ENCODE measurements at places on chromosomes 7 and 10.

DNA sequence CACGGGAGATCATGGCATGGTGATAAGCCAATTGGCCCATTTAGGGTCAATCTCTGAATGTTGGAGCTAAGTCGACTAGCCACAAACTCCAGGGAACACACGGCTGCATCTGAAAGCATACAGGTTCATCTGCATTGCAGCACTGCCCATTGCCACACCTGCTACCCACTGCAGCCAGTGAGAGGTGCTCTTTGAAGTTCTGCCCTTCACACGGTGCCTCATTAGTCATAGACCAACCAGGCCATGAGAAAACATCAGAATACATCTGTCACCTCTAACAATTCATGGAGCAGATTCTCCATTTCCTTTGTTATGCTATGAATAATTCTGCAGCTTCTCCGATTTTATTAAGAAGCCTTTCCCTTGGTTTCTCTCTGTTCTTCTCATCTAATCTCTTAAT is 65.7 kb upstream of the FAM204A start:
- no peak for DNase-seq

DNA sequence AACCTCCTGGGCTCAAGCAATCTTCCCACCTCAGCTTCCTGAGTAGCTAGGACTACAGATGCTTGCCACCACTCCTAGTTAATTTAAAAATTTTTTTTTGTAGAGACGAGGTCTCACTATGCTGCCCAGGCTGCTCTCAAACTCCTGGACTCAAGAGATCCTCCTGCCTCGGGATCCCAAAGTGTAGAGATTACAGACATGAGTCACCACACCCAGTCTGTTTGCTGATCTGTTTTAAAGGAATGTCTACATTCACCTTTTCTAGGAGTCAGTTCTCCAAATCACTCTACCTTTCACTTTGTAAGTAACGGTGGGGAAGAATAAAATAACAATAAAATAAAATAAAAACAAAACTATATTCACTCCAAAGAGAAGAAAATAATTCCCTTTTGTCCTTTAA is 86.6 kb upstream of the AGBL3 start:
- no peak for DNase-seq

DNA sequence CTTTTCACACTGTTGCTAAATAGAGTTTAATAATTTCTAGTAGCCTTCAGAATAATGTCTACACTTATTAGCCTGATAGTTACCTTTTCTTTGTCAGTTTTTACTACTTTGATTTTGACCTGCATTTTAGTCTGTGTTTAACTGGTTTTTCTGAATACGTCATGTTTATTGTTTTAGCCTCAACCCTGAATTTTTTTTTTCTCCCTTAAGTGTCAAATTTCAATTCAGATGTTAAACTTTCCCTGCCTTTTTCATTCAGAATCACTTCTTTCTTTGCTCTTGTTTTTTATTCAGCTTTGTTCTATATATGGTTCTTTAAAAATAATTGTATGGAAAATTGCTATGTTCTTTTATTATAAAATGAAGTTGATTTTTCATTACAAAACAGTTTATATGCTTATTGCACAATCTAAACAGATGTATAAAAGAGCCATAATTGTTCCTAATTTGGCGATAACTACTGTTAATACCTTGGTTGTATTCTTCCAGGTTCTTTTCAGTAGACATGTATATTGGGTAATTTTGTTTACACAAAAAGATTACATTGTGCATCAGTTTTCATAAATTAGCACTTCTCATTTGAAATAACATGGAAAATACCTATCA is 159.7 kb downstream of the ADK start:
- DNase-seq, result no peak

DNA sequence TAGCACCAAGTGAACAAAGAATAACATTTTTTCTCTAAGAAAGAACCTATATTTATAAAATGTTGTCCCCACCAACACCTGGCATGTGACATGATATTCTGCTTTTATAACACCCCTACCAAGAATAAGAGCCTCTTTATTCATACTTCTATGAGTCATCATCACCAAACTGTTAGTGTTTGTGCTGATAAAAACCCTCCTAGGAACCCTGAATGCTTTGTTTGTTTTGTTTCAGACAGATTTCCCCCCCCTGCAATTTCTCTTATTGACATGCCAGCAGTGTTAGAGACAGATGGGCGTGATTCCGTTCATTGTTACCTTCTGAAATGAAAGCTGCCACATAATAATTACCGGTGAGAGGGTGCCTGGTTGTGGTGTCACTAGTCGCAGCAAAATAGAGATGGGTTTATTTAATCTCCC is 651.1 kb downstream of the SORCS1 start:
- no peak for DNase-seq

DNA sequence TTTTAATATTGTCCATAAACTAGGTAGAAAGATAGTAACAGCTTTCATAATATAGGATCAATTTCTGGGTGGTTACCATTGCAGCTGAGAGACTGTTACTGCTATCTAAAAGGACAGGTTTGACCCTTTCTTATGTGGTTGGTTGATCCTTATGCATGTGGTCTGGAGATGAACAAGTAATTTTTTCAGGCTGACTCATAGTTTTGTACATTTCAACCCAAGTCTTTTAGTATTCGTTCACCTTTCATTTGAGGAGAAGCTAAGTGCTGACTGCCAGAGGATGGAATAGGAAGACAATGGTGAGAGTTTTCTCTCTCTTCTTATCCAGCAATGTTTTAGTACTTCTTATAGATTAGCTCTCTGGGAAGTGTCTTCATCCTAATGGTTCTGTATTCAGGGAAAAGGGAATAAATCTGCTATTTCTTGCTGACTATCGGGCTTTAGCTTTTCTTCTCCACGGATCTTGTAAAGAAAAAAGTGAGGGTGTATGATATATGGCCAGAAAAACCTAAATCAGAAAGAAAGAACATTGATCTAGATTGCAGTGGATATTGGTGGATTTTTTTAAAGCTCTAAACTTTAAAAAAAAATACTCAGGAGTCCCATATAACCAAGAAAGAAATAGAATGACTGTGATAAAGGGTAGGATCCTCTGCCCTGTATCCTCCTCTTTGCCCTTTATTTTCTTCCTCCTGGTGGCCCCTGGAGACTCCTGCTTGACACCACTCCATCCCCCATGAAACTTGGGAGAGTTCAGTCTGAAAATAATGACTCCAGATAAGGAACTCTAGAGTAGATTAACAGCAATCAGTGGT is 88.0 kb downstream of the CPED1 start:
- DNase-seq, result peak; percentile 75

DNA sequence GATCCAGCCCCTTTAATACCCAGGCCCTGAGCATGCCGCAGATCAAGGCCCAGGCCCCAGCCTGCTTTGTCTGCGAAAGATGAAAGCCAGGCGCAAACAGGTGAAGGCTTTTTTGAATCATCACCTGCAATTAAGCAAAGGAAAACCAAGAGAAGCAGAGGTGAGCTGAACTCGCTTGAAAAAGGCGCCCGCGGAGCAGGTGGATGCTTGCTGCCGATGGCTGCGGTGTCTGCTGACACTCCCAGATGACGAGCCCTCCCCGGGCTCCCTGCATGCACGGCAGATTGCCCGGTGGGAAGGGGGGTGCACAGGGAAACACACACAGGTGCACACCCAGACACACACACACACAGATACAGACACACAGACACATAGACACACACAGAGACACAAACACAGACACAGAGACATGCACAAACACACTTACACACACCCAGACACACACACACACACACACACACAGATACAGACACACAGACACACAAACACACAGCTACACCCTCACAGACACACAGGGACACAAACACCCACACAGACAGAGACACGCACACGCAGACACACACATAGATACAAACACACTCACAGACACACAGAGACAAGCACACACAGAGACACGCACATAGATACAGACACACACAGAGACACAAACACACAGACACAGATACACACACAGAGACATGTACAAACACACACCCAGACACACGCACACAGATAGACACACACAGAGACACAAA is 142.6 kb upstream of the RNF32 start:
- DNase-seq, result no peak

DNA sequence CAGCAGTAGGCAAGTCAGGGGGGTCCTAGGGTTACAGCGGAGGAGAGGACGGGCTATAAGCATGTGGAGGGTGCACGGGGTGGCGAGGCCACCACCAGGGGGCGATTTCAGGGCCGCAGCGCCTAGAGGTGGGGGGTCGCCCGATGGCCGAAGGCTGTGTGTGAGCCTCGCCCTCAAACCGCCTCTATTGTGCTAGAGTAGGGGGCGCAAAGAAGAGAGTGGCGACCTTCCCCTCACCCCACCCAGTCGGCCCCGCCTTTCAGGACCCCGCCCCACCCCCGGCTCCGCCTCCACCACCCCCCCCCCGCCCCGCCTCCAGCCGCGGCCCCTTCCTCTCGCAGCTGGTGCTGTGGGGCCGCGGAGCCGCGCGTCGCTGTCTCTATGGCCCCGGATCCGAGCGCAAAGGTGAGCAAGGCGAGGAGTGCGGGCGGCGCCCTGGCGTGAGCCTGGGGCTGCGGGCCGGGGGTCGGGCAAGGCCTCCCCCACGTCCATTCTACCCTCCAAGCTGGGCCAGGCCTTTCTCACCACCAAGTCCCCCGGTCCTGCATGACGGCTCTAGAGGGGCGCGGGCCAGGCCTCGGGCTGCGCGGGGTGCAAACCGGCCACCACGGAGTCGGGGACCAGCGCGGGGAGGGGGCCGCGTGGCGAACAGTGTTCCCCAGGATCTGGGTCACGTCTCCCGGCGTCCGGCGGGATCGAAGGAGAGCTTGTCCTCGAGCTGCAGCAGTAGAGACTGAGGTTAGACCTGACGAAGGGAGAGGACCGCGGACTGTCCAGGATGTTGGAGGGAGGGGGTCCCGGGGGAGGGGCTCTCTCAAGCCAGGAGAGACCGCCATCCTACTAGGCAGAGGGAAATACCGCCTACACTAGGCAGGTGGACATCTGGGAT is at the start of gene SEMA4G:
Gene SEMA4G, plus strand, starts transcription at position 318 of the 889 bp plus-strand sequence. CDS start 3,409 bp downstream, outside the sequence.
- DNase-seq, result no peak

GRCh38 chr7:100545360-100546128 is 6.5 kb downstream of the AGFG2 start:
- peak; percentile 67 for DNase-seq

Measured in non-pigmented ciliary epithelial cell (primary cell).